ENCODE measurements at places on chromosomes 11 and 22.
A peak's percentile ranks its signal among the peaks of the same experiment; 100 is the strongest.

DNA sequence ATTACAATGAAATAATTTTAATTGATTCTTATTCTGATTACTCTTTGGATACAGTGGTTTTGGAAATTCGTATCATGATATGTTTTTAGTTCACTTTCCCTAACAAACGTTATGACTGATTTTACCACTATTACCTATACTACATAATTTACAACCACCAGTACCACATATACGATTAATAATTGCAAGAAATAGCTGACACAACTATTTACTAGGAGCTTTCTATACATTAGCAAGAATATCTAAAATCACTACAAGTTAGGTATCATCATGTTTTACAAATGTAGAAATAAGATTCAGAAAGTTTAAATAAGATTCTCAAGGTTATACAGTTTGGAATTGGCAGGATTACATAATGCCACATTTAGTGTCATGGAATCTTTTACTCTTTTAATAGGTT lies 1401.1 kb upstream of the RAG2 start:
- no peak for DNase-seq

DNA sequence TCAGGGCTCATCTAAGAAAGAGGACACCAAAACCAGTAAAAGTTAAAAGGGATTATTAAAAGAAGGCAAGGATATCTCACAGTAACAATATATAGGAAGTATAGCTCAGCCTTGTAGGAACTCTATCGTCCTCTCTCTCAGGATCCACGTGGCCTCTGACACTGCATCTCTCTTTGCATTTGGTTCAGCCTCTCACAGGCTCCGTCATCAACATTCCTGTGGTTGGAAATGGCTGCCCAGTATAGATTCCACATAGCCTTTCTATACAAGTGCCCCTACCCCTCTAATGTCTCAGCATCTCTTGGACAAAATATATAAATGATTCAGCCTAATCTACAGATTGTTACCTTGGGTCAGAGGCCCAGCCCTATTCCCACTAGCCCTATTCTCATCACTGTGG lies 101.3 kb upstream of the DBX1 start:
- DNase-seq = no peak

DNA sequence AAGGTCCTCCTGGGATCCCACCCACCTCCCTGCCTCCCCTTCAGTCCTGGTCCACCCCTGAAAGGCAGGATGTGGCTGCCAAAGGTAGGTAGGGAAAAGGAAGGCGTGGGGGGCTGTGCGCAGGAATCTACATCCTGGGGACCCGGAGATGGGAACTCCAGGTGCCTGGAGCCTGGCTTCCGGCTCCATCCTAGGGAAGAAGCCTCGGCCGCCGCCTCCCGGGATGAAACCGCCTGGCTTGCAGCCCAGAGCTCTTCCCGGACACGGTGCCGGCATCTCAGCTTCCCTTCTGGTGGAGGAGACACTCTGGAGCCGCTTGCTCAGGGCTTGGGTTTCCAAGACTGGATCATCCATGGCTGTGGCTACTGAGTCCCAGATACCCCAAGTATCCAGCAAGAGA lies 33.3 kb upstream of the PDGFB start:
- peak; percentile 66 for DNase-seq

GRCh38 chr11:125170001-125170509 lies 5.5 kb downstream of the PKNOX2 start:
- DNase-seq = peak; percentile 61

DNA sequence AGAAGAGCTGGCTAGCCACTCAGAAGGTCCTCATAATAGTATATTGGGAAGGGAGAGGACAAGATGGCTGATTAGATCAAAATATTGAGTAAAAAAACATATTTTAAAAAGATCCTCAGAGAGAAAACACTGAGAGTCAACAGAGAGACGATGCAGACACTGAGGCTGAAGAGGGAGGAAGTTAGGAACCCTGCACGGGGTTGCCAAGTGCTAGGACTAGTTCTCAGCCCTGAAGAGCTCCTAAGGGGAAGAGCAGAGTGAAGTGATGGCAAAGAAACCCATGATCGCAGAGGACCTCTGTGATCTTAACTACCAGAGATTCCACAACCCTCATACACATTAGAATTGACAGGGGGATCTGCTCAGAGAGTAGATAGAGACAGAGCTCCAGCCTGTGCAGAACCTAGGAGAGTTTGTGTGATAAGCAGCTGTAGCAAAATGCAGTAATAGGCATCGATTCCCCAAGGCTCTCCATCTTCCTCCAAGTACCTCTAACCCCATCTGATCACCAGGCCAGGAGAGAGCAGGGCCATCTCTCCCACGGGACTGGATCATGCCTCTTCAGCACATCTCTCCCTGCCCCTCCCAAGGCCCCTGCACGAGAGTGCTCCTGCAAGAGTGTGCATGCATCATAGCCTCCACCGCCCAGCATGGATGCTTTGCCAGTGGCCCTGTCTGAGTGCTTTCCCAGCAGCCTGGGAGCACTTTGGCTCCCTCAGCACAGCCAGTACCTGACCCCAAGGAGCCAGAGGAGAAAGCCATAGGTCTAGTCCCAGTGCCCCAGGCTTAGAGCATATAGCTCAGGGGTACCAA lies 41.2 kb upstream of the ARL14EP start:
- DNase-seq = no peak

- peak; percentile 94 for DNase-seq
Observed at GRCh38 chr11:64846998-64847666, 2.7 kb upstream of the CDC42BPG start.

DNA sequence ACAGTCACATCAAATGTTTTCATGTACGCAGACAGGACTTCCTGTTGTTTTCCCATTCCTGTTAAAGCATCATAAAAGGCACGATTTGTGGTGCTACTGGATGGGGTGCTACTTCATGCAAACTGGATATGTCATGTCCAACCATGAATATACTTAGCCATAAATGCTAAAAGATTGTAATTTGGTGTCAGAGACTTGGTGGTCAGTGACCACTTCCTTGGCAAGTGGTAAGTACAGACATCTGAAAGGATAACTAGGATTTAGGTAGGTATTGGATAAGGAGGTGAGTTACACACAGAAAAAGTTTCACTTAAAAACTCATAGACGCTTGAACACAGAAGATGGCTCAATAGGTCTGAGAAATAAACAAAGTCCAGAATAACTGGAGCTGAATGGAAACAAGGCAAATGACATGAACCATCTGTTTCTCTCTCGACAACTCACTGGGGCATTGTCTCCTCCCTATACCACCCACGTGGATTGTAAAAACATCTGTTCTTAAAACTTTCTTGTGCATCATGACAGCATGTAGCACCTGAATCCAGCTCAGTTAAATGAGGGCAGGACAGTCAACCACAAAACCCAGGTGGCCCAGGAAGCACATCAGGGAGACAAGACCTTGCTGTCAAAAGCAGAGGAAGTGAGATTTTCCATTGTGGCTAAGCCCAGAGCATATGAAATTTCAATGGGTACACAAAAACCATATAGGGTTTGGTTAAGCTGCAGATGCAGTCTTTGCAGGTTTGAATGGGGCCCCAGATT lies 22.1 kb upstream of the IGLL5 start:
- DNase-seq = no peak

DNA sequence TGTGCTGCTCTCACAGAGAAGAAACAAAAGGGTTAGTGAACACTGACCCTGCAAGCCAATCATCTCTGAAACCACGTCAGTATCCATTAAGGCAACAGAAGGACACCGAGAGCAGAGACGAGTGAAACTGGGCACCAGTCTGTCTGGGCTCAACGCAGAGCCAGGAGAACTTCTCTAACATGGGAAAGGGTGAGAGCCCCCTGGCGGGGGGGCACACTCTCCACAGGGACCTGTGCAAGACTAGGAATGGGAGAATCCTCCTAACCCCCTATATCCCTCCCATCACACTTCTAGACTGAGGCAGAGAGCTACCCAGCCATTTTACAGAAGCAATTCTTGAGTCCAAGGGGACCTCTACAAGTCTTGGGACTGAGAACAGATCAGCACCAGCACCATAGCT lies 285.8 kb downstream of the SOX6 start:
- DNase-seq = no peak

GRCh38 chr22:17540481-17540880 lies 22.8 kb upstream of the SLC25A18 start:
- no peak for DNase-seq

GRCh38 chr11:94171693-94172440 lies 43.2 kb downstream of the PANX1 start:
- no peak for DNase-seq

- peak; percentile 4 for DNase-seq
Observed at GRCh38 chr11:119489087-119489486, 66.1 kb upstream of the THY1 start.

- DNase-seq = no peak
Observed at GRCh38 chr11:69083531-69084247, 35.0 kb downstream of the TPCN2 start.

DNA sequence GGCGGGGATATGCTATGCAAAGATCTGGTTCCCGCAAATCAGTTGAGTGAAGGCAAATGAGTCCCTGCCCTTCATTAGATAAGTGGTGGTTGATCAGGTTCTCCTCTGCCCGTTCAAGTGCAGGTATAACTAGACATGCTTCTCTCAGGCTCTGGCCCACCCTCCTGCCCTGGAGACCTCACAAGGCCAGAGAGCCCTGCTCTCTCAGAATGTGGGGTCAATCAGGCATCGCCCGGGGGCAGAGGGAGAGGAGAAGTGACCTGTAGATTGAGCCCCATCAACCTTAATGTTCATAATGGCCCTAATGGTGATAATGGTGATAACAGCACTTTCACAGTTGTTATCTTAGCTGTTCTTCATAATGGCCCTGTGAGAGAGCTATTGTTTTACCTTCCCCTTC lies 224.3 kb downstream of the DSCAML1 start:
- no peak for DNase-seq

GRCh38 chr11:96218901-96219300 lies 124.1 kb downstream of the MAML2 start:
- no peak for DNase-seq

- DNase-seq = no peak
Observed at GRCh38 chr11:63845303-63845702, 6.4 kb downstream of the MARK2 start.

- no peak for DNase-seq
Observed at GRCh38 chr11:18313965-18314763, 7.8 kb downstream of the HPS5 start.

DNA sequence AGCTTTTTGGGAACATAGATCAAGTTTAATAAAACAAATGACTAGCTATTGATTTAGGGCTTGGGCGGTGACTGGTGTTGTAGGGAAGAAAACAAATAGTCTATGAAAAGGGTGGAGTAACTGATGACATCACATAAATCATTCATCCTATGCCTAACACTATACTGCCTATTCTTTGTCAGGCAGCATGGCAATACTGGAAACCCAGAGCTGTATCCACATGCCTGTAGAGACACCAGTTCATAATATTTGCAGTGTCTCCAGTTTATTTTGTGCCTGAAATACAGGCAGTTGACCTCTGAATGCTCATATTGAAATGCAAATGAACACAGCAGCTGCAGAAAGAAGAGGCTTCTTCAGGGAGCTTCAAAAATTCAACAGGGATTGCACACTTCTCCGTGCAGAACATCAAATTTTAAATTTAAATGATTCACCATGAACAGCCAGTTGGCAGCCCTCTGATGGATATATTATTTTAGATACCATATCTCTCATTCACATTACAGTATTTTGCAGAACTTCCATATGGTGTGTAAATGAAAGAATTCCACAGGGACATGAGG lies 283.1 kb upstream of the CTSC start:
- DNase-seq = no peak

- peak; percentile 85 for DNase-seq
Observed at GRCh38 chr11:66328302-66329144, 7.7 kb downstream of the RIN1 start.

DNA sequence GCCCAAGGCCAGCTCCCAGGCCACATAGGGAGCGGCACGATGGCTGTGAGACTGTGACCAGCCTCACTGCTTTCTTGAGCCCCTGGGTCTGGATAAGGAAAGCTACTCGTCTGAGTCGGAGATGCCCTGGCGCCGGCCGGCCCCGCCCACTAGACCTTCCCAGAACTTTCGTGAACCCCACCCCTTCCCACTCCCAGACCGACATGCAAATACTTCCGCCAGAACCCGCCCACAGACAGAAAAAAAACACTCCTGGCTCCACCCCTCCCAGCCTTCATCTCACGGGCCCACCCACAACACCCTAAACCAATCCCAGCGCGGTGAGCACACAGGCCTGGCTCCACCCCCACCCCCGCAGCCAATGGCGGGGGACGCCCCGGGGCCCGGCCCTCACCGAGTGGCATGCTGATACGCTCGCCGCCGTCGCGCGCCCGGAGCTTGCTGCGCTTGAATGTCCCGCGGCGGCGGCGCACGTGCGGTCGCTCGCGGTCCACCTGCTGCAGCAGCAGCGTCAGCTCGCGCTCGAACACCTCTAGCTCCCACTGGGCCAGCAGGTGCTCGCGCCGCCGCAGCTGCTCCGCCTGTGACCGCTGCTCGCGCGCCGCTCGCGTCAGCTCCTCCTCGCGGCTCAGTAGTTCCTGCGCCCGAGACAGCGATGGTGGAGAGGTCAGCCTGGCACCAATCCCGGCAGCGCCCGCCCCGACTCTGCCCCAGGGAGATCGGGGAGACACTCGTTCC lies 7.0 kb downstream of the MAP3K11 start:
- peak; percentile 97 for DNase-seq

DNA sequence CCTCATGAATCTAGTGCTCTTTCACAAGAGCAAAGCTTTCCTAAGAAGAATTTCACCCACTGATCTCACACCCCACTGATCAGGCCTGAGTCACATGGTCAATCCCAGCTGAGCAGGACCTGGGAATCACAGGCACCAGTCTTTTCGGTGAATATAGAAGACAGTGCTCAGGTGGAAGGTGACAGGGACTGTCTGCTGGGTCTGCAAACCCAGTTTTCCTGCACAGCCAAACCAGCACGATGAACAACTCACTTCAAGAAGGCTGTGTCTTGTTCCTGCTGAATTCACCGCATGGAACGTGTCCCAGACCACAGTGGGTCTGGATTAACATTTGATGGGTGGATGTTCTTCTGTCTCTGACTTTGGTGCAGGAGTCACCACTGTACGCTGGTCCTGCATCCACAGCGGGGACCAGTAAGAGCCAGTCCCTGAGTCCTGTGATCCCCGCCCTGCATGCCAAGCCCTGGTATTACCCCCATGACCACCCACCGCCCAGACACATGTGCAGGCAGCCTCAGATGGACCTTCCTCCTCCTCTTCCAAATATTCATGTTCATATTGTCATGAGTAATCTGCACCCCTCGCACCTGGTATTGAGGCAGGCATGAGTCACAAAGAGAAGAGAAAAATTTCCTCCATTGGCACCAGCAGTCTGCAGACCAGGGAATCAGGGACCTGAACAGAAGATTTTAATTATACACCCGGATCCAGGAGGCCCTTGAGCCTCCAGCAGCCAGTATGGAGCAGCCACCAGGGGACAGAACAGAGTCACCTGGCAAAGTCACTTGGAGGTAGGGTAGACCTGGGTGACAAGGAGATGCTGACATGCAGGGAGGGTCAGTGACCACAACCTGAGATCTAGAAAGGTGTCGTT lies 8.6 kb upstream of the IGLL5 start:
- DNase-seq = no peak

- no peak for DNase-seq
Observed at GRCh38 chr11:1659506-1659905, 29.9 kb downstream of the KRTAP5-5 start.

DNA sequence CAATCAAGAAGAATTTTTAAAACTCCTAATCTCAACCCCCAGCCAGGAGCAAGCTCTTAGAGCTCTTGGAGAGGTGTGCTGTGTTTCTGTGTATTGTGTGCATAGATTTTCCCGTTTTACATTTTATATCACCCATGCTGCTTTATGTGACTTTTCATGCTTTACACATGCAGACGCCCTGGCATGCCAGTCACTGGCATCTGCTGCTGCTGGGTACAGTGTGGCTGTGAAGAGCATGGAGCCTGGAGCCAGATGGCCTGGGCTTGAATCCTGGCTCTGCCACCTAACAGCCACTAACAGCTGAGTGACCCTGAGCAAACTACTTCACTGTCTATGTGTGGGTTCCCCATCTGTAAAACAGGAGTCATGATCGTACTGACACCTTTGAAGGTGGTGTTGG lies 23.1 kb downstream of the POLR3H start:
- no peak for DNase-seq

Measured in femur (tissue), 1 donor.